ENCODE measurements at places on chromosomes 2 and 18. TPM values are rescaled to one million over a fixed set of nuclear protein-coding genes. Genes with fewer than 3 reads are reported as not detected.

GKN2 gene
- not detected for polyA plus RNA-seq

COMMD1 gene
- 61.3 TPM for polyA plus RNA-seq

TSPYL6 gene
- 0.29 TPM for polyA plus RNA-seq

EIF2B4 gene
- polyA plus RNA-seq, result 49.3 TPM
